ENCODE measurements at places on chromosomes 1 and 21.

DNA sequence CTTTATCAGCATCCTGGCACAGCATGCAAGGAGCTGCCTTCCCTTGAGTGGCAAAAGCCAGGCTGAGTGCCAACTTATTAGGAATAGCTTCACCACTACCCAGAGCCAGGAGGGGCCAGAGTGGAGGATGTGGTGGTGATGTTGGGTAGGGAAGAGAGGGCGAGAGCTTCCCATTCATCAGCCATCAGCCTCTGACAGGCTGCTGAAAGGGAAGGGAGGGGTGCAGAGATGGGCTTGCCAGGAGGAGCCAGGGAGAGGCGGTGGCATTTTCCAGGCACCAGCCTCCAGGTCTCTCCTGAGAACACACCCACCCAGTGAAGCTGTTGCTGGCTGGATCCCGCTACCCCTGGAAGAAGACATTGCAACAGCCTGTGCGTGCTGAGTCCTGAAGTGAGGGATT is 168.5 kb downstream of the ACTL8 start:
- DNase-seq, result no peak

DNA sequence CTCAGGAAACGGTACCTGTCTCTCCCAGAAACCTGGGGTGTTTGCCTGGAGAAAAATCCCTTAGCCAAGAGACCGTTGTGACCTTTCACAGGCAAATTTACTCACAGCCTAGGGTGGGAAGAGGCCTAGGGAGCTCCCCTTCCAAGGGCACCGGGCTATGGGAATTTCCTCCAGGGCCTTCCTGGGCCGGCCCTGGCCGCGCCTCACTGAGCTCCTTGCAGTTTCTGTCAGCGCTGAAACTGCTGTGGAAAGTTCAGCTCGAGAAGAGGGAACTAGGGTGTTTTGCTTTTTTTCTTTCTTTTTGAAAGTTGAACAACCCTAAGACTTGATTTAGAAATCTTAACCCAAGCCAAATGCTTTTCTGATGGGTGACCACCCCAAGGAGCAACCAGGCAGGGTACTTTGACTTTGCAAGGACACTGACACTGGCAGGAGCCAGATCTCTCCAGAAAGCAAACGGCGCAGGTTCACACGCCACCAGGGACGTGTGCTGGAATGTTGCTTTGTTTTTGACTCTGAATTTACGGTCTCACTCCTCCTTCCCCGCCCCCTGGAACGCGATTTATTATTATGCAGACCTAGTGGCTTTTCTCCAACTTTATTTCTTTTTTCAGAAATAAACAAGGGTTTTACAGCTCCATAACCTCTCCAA is 229.6 kb upstream of the JUN start:
- DNase-seq, result no peak

DNA sequence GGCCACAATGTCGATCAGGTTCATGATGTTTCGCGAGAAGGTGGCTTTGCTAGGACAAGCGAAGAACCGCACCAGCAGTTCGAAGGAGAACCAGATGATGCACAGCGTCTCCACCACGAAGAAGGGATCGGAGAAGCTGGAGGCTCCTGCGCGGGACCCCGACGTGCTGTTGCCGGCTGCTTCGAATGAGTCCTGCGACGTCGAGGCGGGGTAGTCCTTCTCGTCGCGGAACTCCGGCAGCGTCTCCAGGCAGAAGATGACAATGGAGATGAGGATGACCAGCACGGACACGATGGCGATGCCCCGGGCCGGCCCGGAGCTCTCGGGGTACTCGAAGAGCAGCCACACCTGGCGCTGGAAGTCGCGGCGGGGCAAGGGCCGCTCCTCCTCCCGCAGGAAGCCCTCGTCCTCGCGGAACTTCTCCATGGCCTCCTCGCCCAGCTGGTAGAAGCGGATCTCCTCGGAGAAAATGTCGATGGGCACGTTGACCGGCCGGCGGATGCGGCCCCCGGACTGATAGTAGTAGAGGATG is 869 bp downstream of the KCNA3 start:
- DNase-seq, result no peak

DNA sequence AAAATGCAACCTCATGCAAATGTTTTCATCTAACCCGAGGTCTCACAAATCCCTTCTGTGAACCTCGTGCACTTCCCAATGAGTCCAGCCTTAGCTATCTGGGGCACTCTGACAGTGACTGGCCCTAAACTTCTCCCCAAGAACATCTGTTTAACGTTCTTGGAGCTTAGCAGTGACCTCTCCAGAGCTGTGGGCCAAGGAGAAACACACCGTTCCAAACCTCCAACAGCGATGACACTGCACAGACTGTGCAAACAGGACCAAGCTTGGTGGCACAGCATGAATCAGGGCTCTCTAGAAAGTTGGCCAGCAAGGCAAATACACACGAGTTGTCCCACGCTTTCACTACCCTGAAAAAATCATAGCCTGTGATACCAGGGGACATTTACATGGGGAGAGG is 15.8 kb downstream of the BEND5 start:
- no peak for DNase-seq

GRCh38 chr1:210558302-210558701 is 229.6 kb downstream of the HHAT start:
- DNase-seq, result no peak
